ENCODE measurements at places on chromosomes 2 and 18. TPM values are rescaled to one million over a fixed set of nuclear protein-coding genes. Genes with fewer than 3 reads are reported as not detected.

FSIP2 gene
- 0.27 TPM for total RNA-seq

DUSP19 gene
- total RNA-seq: 2.4 TPM

ARHGAP25 gene
- 3.0 TPM for total RNA-seq

MBD2 gene
- 47.1 TPM for total RNA-seq

SULT1C4 gene
- total RNA-seq: 4.7 TPM

SNX17 gene
- total RNA-seq: 126 TPM

KYNU gene
- total RNA-seq: 0.43 TPM

SCN7A gene
- total RNA-seq: not detected

CD226 gene
- total RNA-seq: 0.53 TPM

LOXHD1 gene
- total RNA-seq: not detected

LYG1 gene
- total RNA-seq: 0.57 TPM
